Heart left ventricle (tissue), 16 donors: ENCODE measurements at places on chromosomes 7 and 10.

DNA sequence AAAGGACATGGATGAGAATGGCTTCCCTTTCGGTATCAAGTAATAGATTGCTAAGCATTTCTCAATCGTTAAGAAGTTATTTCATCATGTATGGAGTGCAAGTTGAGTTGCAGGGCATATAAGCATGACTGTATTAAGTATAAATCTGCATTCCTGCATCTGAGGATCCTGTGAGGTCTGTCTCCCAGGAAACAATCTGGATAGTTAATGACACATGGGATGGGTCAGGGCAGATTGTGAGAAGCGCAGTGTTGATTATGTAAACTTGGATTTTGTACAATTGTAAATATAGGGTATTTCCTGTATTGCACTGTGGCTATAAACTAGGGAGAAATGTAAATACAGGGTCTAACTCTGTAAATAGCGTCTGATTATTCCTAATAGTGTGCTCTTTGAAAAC, 102.6 kb downstream of the PLXDC2 start:
- DNase-seq: no peak

DNA sequence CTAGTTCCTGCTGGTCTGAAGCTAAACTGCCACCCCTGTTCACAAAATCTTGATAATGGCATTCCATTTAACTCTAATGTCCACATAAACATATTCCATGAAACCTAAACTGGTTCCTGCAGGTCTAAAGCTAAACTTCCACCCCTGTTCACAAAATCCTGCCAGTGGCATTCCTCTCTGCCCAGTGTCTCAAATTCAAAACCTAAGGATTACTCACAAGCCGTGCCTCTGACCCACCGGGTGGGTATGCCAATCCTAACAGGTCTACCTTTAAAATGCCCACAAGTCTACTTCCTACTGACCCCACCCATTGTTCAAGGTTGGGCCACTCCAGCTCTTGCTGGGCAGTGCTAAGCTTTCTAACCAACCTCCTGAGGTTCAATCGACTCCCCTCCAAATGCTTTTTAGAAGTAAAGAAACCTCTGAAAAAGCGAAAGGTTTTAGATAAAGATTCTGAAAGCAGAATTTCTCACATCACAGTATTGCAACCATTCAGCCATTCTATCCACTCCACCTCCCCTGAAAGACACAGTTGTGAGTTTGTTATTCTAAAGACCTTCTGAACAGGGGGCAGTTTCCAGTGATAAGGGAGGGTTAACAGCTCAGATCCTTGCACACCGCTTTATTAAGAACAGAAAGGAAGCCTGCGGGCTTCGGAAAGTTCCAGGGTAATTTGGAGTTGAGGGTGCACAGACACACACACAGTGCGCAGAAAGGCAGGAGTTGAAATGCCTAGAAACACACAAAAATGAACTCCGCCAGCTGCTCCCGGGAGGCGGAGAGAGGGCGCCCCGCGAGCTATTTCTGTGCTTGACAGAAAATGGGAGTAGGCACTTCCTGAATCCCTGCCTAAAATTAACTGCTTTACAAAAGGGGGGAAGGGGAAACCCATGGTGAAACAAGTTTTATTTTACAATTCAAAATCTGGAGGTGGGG, 87.7 kb downstream of the TNS3 start:
- DNase-seq: peak; percentile 70

GRCh38 chr7:149248777-149249176, 9.3 kb downstream of the ZNF212 start:
- no peak for DNase-seq

DNA sequence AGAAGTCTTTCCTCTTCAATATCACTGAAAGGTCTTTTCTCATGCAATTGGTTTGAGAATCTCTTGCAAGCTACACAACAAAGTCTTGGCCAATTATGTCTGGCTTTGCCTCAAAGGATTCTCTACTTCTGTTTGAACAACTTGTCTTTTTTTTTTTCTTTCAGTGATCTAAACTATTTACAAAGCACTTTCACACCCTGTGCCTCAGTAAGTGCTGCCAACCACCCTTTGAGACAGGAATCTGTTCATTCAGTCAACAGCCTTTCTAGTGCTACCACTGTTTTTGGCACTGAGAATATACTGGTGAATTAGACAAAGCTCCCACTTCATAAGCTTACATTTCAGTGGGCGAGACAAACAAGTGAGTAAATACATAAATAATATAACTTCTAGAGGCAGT, 26.9 kb upstream of the SDK1 start:
- DNase-seq: no peak

GRCh38 chr10:84715911-84716310, 387.5 kb downstream of the CCSER2 start:
- DNase-seq: no peak

DNA sequence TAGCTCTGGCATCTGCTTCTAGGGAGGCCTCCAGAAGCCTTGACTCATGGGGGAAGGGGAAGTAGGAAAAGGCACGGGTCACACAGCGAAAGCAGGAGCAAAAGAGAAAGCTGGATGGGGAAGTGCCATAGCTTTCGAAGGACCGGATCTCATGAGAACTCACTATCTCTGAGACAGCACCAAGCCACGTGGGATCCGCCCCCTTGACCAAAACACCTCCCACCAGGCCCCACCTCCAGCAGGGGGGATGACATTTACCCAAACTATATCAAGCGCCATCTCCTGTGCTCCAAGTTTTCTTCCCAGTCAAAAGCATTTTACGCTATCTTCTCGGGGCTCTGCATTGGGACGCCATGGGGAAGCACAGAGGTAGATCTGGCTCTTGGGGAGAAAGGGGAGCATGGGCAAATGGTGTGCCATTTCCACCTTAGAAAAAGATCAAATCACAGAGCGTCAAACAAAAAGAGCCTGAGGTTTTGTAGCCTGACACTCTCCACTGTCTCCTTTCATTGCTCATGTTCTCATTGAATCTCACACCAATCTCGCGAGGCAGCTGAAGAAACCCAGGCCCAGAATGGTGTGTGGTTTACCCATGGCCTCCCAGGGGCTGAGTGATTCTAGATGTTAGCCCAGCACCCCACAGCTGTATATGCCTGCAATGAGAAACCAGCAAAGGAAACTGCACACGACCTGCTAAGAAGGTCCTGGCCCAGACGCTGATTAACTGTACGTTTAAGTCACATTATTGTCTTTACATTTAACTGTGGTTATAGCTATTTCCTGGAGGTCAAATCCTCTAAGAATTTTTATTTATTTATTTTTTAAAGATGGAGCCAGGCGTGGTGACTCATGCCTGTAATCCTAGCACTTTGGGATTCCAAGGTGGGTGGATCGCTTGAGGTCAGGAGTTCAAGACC, 8.1 kb upstream of the OLAH start:
- no peak for DNase-seq

DNA sequence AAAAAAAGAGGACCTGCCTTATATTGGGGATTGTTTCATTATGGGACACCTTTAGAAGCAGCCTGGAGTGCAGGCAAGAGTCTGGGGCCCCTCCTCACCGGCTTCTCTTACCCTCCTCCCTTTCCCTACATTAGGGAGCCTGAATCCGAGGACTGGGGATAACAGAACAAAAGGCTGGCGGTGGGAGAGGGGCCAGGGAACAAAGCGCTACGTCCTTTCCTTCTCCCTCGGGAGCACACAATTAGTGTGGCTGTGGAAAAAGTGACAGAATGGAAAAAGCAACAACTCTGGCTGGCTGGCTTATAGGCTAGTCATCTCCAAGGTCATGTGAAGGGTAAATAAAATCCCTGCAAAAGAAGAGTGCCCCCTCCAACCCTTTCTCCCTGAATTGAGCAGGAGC, 74.7 kb downstream of the LSM5 start:
- DNase-seq: no peak

- no peak for DNase-seq
These were observed 133.3 kb downstream of the ICA1 start for GRCh38 chr7:8128449-8129317.

DNA sequence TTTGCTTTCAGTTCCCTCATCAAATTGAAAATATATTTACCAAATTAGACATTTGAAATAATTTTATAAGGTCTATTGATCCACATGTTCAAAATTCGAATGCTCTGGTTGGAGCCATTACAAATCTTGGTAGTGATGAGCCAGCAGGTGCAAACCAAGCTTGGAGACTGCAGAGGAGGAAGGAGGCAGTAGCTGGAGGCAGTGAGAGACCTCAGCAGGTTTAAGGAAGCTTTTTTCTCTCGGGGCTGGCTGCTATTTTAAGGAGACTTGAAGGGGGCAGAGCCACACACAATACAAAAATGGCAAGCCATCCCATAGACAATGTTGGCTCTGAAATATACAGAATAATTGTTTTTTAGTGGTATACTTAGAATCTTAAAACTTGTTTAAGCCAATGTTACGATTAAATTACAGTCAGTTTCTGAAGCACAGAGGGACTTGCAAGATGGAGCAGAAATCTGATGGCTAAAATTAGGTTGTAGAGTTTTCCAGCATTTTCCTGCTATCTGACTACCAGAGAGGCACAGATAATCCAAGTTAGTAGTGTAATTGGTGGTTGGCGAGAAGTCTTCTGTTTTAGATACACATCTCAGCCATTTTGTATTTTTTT, 185.8 kb downstream of the SNX10 start:
- no peak for DNase-seq
